ENCODE measurements at places on chromosomes 5 and 9. TPM values are rescaled to one million over a fixed set of nuclear protein-coding genes. Genes with fewer than 3 reads are reported as not detected.

GRCh38 chr5:40401284-40402006, 278.3 kb upstream of the PTGER4 start:
- no peak for DNase-seq

DNA sequence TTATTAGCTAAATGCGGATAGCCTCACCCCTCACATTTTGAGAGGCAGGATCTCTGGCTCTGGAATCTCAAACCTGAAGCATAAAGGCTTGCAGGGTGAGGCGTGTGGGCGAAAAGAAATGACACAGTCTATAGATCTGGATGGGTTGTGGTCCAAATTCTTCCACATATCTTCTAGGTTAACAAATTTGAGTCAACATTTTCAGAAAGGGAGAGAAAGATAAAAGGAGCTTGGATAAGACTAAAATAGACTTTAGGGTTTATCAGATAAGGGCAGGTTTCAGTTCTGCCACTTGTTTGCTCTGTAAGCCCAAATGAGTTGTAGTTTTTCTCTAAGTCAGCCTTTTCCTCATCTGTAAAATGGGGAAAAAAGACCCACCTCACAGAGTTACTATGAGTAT, 220.9 kb downstream of the TRIM32 start:
- no peak for DNase-seq

- no peak for DNase-seq
Measured at GRCh38 chr5:109614301-109614700, 75.4 kb upstream of the MAN2A1 start.

- no peak for DNase-seq
Measured at GRCh38 chr9:37486616-37487548, 1.1 kb downstream of the POLR1E start.

DNA sequence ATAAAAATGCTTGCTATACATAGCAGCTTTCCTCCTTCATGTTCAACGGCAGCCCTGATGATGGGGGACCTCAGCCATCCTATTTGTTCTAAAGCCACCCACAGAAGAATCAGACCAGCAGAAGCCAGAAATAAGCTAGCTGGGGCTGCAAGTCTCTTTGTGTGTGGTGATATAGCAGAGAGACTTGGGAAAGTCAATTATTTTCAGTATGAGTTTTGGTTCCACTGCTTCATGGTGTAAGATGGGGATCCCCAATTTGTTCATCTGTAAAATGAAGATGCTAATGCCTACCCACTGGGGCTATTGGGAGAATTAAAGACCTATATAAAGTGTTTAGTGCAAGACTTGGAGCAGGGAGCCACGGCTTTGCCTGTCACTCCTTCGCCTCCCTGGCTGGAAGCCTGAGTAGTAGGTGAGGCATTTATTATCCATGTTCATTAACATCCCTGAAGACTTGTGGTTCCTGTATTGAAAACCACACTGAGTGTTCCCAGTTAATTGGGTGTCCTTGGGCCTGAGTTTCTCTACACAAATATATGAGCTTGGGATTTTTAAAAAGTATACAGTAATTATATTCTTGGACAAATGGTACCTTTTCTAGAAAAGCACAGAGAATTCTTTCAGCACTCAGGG, 210.1 kb upstream of the SLC24A2 start:
- DNase-seq: no peak

- no peak for DNase-seq
Measured at GRCh38 chr5:115842952-115843351, 1.2 kb downstream of the AP3S1 start.

- no peak for DNase-seq
Measured at GRCh38 chr9:126147186-126147935, 179.3 kb upstream of the MVB12B start.

GRCh38 chr5:14450018-14450524, 131.5 kb upstream of the OTULINL start:
- DNase-seq: no peak

- DNase-seq: no peak
Measured at GRCh38 chr9:112011051-112011620, 114.5 kb downstream of the UGCG start.

The EQTN gene
- polyA plus RNA-seq: 0.99 TPM

The OBP2B gene
- polyA plus RNA-seq: not detected

The POLR1E gene
- 30.4 TPM for polyA plus RNA-seq

The FBN2 gene
- polyA plus RNA-seq: 64.3 TPM

All from left lung (tissue), 14 donors.